ENCODE measurements at places on chromosomes 16 and 17. TPM values are rescaled to one million over a fixed set of nuclear protein-coding genes. Genes with fewer than 3 reads are reported as not detected.

The INO80E gene
- total RNA-seq = 45.9 TPM

DNA sequence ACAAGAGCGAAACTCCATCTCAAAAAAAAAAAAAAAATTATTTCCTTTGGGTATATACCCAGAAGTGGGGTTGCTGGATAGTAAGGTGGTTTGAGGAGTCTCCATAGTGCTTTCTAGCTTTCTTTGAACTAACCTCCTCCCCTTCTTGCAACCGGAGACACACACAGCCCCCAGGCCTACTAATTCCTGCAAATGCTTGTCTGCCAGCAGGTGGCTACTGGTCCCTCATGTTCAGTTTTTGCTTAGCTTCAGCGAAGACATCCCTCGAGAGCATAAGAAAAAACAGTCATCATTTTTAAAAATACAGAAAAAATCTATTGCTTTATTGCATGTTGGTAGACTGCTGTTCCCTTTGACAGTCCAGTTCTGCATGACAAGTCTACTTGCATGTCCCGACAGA lies 439.0 kb downstream of the UTP18 start:
- H3K4me3 ChIP-seq = no peak overlapping the region
- H3K4me1 ChIP-seq = no peaks in the 10 kb centered on the region
- H3K27me3 ChIP-seq = no peaks in the 10 kb centered on the region
- no peak overlapping the region for H3K27ac ChIP-seq
- no peaks in the 10 kb centered on the region for H3K36me3 ChIP-seq

The MYH13 gene
- total RNA-seq = not detected

DNA sequence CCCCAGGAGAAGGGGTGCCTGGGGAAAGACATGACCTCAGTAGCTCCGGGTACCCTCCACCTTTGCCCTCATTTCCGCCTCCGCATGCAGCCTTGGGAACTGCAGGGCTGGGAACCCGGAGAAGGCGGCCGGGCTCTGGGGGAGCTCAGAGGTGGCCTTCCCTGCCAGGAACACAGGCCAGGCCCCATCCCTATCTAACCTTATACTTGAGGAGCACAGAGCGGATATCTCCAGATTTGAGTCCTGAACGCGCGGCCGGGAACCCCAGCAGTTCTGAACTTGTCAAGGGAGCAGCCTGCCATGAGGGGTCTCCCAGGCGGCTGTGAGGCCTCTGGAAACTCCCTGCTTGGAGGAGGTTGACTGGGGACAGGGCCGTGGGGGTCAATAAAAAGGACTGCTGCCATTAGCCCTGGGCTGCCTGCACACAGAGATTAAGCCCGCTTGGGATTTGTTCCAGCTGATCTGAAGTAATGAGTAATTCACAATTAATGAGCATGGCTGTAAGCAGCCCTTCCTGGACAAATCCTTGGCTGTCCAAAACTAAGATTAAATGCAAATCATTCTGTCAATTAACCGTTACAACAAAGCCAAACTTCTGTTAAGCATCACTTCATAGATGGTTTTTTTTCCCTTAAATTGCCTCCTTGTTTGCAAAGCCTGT lies 26.3 kb upstream of the METRNL start:
- peak overlapping the region; percentile 75 for H3K27ac ChIP-seq
- peaks cover 43% of the 10 kb centered on the region for H3K4me1 ChIP-seq
- no peak overlapping the region for H3K4me3 ChIP-seq
- no peaks in the 10 kb centered on the region for H3K36me3 ChIP-seq
- H3K27me3 ChIP-seq = no peaks in the 10 kb centered on the region
- DNase-seq = no peak

GRCh38 chr16:4314532-4315185 lies 1.2 kb upstream of the GLIS2 start:
- no peaks in the 10 kb centered on the region for H3K36me3 ChIP-seq
- DNase-seq = peak; percentile 38
- H3K27me3 ChIP-seq = no peaks in the 10 kb centered on the region
- H3K4me3 ChIP-seq = peak overlapping the region; percentile 58
- peaks cover 36% of the 10 kb centered on the region for H3K4me1 ChIP-seq

Measured in thyroid gland (tissue), 4 donors.